GM23248 (cell line): ENCODE measurements at places on chromosomes 16 and 17. TPM values are rescaled to one million over a fixed set of nuclear protein-coding genes. Genes with fewer than 3 reads are reported as not detected.
A peak's percentile ranks its signal among the peaks of the same experiment; 100 is the strongest.

SLC52A1 gene
- total RNA-seq: 0.22 TPM in 1 of 2 replicates, not detected in the other

BRIP1 gene
- 4.0 and 5.8 TPM in 2 replicates for total RNA-seq

RILP gene
- total RNA-seq: 6.4 and 27.6 TPM in 2 replicates

CEMP1 gene
- not detected in 2 replicates for total RNA-seq

SDR42E1 gene
- total RNA-seq: not detected in 2 replicates

NPB gene
- total RNA-seq: 2.4 TPM in 2 replicates

ABCC3 gene
- total RNA-seq: 28.3 and 32.0 TPM in 2 replicates

MYO15B gene
- total RNA-seq: 5.8 and 7.2 TPM in 2 replicates

KRTAP3-2 gene
- total RNA-seq: not detected in 2 replicates

ACSM2B gene
- total RNA-seq: not detected in 2 replicates

KIF2B gene
- not detected in 2 replicates for total RNA-seq

DNA sequence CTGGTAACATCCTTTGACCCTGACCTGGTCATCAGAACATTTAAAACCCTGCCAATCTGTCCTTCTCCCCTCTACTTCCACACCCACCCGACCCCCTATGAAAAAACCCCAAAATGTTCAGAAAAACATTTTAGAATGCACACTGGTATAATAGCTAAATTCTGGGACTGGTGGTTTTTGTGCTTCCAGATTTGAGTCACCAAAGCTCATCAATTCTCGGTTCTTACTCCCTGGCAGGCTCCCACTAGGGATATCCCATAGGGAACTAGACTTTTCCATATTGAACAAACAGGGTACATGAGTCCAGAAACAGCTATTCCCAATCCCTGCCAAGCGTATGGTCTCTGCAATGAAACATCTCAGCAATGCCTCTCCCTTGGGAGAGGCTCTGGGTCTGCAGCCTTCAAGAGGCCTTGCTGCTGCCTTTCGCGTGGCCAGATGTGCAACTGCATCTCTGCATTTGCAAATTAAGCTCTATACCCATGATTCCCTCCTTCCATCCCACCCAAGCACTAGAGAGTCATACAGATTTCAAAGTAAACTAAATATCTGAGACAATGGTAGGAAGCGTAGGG lies 67.7 kb downstream of the SMG6 start:
- DNase-seq: peak; percentile 70

- no peak for DNase-seq
Measured at GRCh38 chr16:78560997-78561396, 461.5 kb downstream of the WWOX start.

DNA sequence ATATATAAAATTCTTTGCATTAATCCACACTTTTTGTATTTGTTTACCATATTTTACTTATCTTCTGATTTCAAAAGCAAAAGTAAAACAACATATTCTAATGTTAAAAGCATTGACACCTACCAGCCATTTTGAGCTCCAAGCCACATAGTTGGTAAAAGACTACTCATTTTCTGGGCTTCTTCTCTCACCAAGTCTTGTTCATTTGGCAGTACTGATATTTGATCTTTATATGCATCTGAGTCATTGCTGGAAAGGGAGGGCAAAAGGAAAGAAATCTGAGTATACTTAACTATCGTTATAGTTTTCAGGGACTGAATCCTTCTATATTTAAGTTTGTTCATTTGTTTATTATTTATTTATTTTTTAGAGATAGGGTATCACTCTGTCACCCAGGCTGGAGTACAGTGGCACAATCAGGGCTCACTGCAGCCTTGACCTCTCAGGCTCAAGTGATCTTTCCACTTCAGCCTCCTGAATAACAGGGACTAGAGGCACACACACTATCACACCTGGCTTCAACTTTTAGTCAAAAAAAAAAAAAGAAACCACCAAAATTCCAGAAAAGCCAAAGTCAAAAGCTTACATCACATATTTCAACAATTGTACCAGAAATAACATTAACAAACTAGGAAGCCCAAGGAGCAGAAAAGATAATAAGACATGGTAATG lies 121.0 kb upstream of the TOB1 start:
- peak; percentile 80 for DNase-seq

GRCh38 chr17:68697850-68698361 lies 96.7 kb upstream of the FAM20A start:
- peak; percentile 81 for DNase-seq

DNA sequence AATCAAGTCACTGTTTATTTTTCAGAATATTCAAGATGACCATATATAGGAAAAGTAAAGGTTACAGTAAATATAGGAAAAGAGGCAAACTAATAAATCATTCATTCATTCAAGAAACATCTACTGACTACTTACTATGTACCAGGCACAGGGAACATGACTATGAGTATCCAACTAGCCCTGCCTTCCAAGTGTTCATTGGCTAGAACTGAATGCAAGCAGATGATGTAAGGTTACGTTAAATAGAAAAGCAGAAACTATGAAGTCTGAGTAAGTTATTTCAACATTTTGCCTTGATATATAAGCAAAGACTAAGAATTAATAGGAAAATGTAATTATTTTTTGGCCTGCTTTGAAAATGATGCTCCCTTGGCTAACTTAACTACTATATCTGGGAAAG lies 36.7 kb downstream of the SPAG9 start:
- no peak for DNase-seq

DNA sequence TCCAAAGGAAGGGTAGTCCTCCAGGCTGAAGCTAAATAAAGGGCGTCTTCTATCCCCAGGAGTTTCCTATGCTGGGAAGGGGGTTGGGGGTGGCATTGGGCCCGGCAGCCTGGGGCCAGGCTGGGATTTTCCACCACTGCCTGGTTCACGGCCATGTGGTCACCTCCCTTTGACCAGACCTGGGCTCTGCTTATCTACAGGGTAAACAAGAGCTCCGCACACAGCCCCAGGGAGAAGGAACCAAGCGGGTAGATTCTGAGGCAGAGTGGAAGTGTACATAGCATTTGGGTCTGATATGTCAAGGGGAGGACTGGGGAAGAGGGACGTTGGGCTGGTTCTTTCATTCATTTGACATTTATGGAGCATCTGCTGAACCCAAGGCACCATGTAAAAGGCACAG lies 27.2 kb upstream of the TMEM220 start:
- DNase-seq: no peak

DNA sequence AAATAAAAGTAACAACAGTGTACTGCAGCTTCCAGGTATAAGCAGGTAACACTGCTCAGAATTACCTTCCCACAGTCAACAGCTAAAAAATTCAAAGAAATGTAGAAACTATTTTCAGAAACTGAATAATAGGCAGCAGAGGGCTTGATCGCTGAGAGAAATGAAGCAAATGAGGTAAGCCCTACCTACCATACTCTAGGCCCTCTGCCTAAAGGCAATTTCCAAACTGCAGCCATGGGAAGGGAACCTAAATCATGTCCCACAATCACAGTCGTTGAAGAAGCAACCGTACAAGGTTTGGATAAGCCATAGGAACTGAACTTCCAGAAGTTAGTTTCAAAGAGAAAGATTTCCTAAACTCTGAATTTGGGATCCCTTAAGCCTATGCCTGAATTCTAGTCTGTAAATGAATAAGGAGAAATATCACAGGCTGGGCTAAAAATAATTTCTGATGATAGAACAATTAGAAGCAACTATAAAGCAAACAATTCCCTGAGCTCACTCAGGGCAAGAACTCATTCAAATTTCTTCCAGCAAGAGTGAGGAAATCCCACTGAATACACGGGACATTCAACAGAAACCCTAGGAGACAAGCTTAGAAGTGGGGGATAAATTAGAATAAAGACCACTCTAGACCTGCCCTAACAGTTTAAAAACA lies 24.5 kb downstream of the NCOR1 start:
- no peak for DNase-seq

DNA sequence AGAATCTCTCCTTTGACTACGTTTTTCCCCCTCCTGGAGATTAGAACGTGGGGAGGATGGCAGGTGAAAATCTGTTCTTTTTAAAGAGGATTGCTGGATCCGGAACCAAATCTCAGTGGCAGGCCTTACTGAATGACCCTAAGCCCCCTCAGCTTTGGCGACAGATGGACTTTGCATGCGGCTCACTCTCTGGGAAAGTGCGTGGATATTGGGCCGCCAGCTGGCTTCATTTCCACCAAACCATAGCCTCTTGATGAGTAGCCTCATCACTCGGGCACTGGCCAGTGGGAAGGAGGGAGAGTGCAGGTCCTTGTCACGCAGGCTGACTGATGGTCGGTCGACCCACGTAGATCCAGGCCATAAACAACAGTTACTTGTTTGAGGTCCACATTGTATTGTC lies 31.3 kb upstream of the CCDC182 start:
- DNase-seq: no peak

- no peak for DNase-seq
Measured at GRCh38 chr17:66240013-66240412, 10.8 kb upstream of the APOH start.

DNA sequence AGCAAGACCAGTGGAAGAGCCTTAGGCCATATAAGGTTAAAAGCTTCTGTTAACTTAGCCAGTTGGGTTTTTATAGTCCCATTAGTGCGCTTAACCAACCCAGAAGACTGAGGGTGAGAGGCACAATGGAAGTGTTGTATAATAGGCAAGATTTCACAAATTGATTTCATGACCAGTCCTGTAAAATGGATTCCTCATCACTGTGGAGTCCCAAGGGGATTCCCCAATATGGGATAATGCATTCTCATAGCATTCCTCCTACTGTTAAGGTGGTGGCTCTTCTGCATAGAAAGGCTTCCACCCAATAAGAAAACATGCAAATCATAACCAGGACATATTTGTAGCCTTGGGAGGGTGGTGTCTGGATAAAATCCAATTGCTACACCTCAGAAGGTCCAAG lies 22.1 kb upstream of the B4GALNT2 start:
- no peak for DNase-seq

DNA sequence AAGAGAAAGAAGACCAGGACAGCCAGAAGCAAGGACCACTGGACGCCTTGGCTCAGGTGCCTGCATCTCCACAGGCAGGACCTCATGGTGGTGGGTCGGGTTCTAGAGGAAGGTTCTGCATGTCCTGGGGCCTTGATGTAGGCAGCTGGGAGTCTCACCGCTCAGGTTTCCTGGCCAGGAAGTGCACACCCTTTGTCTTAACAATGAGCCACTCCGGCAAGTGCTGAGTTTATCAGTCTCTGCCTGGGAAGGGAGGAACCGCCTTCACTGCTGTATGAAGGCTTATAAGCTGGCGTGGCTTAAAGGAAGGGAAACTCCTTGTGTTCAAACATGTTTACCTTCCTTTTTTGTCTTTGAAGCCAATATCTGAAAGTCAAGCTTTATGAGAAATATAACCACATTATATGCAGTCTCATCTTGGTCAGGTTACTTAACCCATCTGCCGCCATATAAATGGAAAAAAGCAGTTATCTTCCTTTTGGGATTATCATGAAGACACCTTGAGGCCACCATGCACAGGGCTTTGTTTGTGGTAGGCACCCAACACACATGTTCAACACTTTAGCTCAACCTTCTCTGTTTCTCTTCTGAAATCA lies at the start of gene ST6GALNAC1:
Gene ST6GALNAC1, minus strand, starts transcription at position 205 of the 596 bp plus-strand sequence. Its CDS starts 119 bp downstream, at position 86.
- no peak for DNase-seq

DNA sequence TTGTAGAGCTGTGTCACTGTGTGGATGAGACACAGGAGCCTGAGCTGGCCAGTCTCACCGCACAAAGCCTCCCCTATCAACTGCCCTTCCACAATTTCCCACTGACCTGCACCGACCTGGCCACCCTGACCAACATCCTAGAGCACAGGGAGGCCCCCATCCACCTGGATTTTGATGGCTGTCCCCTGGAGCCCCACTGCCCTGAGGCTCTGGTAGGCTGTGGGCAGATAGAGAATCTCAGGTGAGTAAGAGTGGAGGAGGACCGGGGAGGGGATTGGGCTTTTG lies 37.4 kb downstream of the NLRC5 start:
- DNase-seq: no peak

GRCh38 chr17:60371818-60372510 lies 20.0 kb downstream of the USP32 start:
- no peak for DNase-seq

DNA sequence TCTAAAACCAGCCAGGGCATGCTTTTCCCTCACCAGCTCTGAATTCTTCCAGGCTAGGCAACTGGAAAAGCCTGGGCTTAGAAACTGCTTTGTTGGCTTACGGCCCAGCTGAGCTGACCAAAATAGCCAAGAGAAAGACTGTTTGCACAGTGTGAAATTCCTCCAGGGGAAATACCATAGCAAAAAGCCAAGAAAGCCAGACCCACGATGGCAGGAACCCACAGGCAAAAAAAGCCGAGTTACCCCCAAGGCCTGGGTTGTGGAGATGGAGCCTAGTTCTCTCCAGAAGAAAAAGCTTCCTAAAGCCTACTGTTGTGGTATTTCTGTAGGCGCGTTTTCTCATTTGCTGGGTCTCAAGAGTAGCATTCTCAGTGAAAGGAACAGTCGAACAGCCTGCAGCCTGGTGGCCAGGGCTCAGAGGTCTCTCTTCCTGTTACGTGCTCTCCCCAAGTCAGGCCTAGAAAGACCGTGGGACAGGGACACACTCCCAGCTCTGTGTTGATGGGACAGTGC lies 9.2 kb downstream of the SP2 start:
- DNase-seq: peak; percentile 83

DNA sequence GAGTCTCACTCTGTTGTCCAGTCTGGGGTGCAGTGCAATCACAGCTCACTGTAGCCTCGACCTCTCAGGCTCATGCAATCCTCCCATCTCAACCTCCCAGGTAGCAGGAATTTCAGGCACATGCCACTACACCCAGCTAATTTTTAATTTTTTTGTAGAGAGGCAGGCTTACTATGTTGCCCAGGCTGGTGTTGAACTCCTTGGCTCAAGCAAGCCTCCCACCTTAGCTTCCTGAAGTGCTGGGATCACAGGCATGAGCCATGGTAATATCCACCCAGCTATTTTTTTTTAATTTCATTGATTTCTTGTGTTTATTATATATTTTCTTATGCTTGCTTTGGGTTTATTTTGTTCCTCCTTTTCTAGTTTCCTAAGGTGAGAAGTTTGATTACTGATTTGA lies 33.9 kb upstream of the NACA2 start:
- no peak for DNase-seq

- DNase-seq: peak; percentile 19
Measured at GRCh38 chr16:50400967-50401348, 32.2 kb upstream of the BRD7 start.

DNA sequence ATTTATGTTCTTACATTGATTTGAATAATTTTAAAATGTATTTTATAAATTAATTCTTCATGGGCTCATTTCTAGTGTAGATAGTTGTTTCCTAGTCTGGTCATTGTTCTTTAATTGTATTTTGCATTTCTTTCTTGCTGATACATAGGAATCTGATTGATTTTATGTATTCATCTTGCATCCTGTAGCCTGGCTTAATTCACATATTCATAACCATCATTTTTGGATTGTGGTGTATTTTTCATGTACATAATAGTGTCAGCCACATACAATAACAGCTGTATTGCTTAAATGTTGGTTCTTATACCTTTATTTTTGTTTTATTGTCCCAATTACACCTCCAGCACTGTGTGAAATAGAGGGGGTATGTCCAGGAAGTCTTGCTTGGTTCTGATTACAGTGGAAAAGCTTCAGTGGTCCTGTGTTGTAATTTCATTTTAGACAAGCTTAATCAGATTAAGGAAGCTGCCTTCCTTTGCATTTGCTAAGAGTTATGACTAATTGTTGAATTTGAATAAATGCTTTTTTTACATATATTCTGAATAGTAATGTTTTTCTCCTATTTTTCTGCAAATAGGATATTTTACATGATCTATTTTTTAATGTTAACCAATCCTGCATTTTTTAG lies 103.7 kb downstream of the USP22 start:
- DNase-seq: no peak
